ENCODE measurements at places on chromosomes 3 and 15.

GRCh38 chr3:63874769-63875168 is 11.1 kb downstream of the ATXN7 start:
- no peak for DNase-seq

DNA sequence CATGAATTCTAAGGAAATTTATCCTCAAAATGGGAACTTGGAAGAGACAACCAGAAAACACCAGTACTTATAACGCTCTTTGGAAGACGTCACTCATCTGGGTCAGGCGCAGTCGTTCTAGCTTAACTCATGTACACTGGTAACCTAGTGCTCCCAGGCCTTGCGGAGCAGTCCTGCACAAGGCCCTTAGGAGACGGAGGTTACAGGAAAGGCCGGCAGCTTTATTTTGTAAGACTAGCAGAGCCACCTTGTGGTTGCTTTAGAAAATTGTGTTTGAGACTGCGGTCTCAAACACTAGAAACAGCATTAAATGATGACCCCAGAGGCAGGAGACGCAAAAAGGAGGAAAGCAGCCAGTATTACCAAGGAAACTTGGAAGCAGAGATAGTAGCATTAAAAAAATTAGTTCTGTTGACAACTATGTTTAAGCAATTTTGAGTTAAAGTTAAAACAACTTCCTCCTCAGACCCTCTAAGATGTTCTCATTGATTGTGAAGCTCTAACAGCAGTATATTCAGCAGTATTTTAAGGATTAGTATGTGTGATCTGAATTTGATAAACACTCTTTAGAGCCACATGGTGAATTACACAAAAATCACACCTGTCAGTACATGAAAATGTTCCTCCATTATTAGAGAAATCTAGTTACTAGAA is 141.9 kb upstream of the C2CD4B start:
- peak; percentile 27 for DNase-seq

DNA sequence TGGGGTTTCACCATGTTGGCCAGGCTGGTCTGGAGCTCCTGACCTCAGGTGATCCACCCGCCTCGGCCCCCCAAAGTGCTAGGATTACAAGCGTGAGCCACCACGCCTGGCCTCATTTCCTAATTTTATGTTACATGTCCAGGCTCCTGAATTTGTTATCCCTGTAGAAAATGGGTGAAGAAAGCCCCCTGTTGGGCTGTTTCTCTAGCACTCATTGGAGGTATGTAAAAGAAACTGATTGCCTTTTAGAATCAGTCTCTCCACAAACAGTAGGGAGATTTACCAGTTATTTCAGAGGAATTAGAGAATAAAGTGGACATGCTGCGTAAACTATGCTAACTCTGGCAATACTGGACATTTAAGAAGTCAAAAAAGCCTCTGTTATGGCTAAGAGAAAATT is 364.1 kb upstream of the TBL1XR1 start:
- no peak for DNase-seq

DNA sequence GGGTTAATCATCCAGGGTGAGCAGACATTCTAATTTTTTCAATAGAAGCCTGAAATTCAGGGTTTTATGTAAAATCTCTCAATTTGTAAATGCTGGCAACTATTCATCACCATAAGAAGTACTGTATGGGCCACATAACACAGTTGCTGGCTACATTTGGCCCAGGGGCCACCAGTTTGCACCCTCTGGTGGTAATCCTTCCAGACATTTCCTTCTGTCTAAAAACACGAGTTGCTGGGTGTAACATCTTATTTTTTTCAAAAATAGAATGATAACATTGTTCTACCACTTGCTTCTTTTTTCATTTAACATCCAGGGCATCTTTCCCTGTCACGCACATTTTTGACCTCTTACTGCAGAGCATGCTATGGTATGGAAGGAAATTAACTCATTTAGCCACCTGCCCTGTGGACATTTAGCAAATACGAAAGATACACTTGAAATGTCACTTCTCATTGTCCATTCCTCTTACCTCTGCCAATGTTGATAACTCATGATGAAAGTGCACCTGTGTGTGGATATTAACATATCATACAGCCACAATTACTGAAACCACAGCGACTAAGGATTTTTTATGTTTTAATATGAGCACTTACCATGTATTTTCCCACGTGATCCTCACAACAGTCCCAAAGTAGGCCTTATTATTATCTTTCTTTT is 117.5 kb upstream of the ARHGEF3 start:
- no peak for DNase-seq

GRCh38 chr3:36907911-36908646 is 36.8 kb downstream of the TRANK1 start:
- peak; percentile 33 for DNase-seq

- no peak for DNase-seq
These were observed 7.7 kb upstream of the DCP1A start for GRCh38 chr3:53354945-53355498.

GRCh38 chr3:33578325-33579177 is 138.3 kb upstream of the UBP1 start:
- no peak for DNase-seq

GRCh38 chr15:93088981-93089726 is at the start of gene RGMA:
Gene RGMA (minus strand): TSS chr15:93089211. CDS start chr15:93088932, 279 bp downstream.
- peak; percentile 44 for DNase-seq

GRCh38 chr3:129576514-129577352 is 29.7 kb downstream of the PLXND1 start:
- no peak for DNase-seq

DNA sequence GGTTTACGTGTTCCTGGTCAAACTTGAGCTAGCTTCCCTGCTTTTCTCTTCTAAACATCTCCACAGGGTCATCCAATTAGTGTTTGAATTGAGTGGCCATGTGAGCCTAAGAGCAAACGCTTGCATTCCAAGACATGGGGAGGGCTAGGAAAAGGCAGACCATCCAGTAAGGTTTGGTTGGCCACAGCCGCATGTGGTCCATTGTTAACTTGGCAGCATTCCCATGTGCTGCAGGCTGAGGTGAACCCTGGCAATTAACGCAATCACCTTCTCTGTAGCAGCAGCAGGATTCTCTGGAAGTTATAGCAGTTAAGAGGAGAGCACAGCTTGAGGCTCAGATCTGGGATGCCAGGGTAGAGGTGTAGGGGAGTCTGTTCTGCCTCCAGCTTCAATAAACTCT is 502.2 kb upstream of the LMCD1 start:
- DNase-seq, result no peak

- DNase-seq, result peak; percentile 25
These were observed 17.9 kb downstream of the TMEM40 start for GRCh38 chr3:12741209-12741608.

- peak; percentile 70 for DNase-seq
These were observed 240.1 kb downstream of the ISL2 start for GRCh38 chr15:76576523-76577279.

GRCh38 chr3:192888190-192888589 is 29.5 kb downstream of the MB21D2 start:
- DNase-seq, result no peak

DNA sequence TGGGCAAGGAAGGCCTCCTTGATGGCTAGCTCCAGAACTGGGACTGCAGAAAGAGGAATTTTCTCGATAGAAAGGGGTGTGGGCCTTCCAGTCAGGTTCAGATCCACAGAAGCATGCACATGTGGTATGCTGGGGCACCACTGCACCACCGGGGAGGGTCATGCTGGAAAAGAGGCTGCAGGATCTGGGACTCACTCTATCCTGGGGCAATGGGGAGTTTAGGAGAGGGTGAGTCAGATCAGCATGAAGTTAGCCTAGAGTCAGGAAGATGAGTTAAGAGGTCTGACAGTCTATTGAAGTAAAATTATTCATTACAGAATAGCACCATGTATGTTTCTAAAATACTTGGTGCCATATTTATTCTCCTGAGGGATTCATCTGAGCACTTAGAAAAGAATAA is 130.2 kb upstream of the TOPAZ1 start:
- no peak for DNase-seq

GRCh38 chr15:79433276-79433990 is 1.3 kb downstream of the MINAR1 start:
- DNase-seq, result no peak

DNA sequence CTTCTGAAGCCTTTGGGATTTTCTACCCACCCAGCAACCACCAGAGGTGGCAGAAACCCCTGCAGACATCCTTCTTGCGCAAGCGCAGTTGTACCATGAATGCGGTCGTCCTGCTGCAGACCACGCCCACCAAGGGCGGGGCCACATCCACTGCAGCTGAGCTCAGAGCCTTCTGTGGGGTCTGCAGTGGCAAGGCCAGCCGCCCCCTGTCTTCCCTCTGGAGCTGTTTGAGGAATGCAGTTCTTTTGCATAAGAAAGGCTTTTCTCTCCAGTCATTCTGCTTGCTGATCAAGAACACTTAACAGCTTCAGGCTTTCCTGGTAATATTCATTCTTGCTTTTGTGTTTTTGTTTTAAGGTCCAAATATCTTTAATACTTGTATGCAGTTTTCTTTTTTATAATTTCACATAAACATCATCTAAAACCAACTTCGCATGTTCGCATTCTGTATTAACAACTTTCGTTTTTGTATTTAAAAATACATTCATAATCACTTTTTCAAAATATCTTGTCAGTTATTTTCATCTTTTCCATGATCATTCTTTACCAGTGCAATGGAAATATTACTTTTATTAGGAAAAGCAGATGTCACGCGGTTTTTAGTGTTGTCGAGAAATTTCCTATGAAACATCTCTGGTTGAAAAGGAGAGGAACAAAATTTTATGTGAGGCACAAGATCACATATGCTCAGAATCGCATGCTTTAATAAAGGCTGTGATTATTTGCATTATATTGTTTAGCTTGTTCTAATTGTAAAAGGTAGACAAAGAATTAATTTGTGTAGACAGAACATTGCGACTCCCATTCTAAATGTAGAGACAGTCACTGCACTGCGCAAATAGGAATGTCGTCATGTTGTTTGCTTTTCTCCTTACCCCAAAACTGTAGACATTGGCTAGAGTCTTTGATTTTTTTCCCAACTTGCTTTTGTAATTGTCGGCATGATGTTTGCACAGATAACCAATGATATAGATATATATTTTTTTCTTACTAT is 98.1 kb upstream of the SNRPN start:
- DNase-seq, result peak; percentile 49

DNA sequence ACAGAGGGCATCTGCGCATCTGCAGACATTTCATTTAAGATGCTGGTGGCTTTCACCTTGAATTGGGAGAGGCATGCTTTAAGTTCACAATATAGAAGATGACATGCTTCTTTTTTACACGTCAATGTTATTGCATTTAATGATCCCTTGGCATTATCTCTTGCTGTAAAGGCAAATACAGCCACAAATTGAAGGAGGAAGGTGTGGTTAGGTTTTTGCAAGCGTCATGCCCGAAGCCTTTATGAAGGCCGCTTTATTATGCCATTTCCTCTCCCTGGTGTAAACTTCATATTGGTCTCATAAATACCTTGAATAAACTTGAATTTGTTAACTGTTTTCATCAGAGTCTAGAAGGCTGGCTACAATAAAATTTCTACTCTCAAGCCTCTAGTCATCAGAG is 212.7 kb downstream of the PDZRN3 start:
- no peak for DNase-seq

DNA sequence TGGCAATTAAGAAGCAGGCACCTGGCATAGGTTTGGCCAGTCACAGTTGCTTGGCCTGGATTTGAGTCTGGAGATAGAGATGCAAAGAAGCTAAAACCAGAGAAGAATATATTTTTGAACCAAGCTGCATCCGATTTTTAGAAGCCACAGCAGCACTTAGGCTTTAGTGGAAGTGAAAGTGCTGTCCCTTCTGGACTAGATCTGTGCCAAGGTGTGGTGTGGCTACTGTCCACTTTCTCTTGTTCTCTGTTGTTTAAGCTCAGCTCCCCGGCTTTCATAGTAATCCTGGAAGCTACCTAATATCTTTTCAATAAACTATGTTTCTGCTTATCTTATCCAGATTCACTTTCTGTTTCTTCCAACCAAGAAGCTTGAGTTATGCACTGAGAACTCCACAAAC is 183.4 kb upstream of the THRB start:
- no peak for DNase-seq

GRCh38 chr15:31489801-31490646 is 163.4 kb downstream of the KLF13 start:
- no peak for DNase-seq

- DNase-seq, result no peak
These were observed 325.3 kb upstream of the ADAMTS9 start for GRCh38 chr3:65013053-65013452.

DNA sequence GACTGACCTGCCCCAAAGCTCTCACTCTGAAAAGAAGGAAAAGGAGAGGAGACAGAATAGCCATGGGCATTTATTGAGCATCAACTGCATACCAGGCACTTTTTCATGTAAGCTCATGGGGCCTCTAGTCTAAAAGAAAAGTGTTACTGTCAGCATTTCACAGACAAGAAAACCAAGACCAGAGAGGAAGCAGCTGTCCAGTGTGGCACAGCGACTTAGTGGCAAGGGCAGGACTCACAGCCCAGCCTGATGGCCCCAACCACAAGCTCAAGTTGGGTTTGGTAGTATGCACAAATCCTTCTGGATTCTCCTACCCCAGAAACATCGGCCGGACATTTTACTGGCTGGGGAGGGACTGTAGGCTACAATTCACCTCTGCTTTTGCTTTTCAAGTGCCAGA is 5.8 kb downstream of the EFCC1 start:
- no peak for DNase-seq

DNA sequence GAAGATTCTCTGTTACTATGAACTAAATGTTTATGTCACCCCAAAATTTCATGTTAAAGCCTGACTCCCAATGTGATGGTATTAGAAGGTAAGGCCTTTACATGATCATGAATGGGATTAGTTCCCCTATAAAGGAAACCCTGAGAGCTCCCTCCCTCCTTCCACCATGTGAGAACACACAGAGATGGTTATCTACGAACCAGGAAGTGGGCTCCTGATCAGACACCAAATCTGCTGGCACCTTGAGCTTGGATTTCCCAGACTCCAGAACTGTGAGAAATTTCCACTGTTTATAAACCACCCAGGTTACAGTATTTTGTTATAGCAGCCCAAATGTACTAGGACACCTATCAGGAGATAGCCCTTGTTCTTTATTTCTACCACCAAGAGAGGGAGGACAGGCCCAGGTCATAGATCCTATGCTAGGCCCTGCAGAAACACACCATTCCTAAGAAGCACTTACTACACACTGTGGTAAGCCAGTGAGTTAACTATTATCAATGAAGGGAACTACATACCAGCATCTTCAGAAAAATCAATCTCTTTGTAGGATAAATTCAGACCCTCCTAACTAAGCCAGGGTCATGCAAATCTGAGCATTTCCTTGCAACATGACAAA is 59.0 kb downstream of the PRKAR2A start:
- no peak for DNase-seq

DNA sequence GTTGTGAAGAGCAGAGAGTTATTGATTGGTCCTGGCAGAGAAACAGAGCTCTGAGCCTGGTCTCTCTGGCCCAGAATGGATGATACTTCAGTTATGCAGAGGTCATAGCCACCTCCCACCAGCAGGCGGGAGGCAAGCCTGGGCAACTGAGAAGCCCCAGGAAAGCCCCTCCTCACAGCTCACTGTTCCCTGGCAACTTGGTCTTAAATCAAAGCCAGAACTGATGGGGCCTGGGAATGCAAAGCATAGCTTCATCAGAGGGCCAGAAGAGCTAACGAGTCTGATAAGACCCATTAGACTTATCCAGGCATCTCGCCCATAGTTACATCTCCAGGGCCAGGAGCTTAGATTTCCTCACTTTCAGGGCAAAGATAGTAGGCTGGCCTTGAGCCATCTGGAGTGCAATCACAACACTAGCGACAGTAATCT is 5.5 kb upstream of the COLQ start:
- DNase-seq, result no peak
